ENCODE measurements at places on chromosomes 7 and 10.

- no peak for DNase-seq
These were observed 21.3 kb upstream of the ST8SIA6 start for GRCh38 chr10:17475661-17476060.

GRCh38 chr7:150465414-150465813 lies 15.0 kb downstream of the GIMAP8 start:
- DNase-seq = no peak

- DNase-seq = no peak
These were observed 644 bp downstream of the UMAD1 start for GRCh38 chr7:7641129-7641663.

DNA sequence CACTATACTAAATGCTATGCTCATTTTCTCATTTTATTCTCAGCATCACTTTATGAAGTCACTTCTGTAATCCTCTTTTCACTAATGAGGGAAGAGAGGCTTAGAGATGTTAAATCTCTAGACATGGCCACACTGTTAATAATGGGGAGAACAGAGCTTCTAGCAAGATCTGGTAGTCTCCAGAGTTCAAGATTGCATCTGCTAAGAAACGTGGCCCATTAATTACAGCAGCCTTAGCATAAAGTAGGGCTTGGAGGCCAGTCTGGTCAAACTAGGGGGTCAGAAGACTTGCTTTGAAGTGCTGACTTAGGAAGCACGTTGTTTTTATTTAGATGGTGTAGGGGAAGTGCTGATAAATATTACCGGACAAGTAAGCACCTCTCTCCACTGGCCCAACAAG lies 29.3 kb downstream of the ARL4A start:
- no peak for DNase-seq

DNA sequence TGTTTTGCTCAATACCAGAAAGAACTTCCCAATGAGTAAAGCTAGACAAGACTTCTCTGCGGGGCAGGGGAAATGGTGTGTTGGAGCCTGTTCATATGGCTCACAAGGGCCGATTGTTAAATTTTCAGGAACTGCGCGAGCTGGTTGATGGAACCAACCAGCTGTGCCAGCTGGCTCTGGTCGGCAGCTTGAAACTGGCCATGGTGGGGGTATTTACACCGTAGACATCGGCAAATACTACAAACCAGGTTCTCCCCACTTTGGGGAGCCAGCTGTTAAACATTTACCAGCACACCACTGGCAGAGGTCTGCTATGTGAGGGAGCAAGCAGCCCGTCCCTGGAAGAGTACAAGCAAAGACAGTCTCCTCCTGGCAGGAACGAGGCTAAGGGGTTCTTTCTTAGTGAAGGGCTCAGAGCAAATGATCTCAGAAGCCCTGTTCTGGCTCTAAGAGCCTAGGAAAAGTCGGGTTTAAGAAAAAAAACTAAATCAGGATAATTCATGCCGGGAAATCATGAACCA lies 8.8 kb upstream of the ZMIZ1 start:
- no peak for DNase-seq

DNA sequence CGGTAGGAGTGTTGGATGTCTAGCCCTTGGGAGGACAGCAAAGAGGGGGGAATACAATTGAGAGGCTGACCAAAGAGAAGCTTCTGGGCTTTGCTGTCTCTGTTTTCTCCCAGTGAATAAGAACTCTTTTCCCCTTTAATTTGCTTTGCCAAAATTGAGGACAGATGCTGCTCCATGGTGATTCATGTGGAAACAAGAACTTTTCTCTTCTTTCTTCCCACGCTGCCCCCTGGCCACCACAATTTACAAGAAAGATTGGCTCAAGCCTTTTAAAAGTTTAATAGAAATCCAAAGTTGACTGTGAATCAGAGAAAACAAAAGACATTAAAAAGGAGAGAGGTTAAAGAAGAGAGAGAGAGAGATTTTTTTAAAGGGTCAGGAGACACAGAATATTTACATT lies 49.0 kb downstream of the PRR15 start:
- no peak for DNase-seq

GRCh38 chr7:42227541-42227935 lies 9.5 kb downstream of the GLI3 start:
- no peak for DNase-seq

- DNase-seq = no peak
These were observed 123.3 kb downstream of the PTPN20 start for GRCh38 chr10:47034441-47035051.

GRCh38 chr7:1092161-1092632 lies 4.3 kb downstream of the GPER1 start:
- DNase-seq = no peak

DNA sequence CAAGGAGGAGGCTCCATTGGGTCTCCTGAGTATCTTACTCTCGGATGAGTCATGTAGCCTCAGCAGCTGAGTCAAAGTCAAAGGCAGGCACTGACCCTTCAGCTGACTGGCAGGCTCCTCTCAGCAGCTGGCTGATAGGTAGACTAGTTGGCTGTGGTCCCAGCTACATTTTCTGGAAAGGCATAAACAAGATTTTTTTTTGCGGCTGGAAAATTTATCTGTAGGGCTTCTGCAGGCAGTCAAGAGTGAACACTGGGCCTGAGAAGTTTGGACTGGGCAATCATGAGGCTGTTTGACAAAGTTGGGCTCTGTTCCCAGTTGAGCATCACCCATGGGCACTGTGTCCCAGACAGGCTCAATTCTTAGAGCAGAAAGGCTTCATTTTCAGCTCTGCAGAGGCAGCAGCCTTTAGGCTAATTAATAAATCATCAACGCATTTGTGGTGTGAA lies 796.2 kb downstream of the CCSER2 start:
- no peak for DNase-seq

DNA sequence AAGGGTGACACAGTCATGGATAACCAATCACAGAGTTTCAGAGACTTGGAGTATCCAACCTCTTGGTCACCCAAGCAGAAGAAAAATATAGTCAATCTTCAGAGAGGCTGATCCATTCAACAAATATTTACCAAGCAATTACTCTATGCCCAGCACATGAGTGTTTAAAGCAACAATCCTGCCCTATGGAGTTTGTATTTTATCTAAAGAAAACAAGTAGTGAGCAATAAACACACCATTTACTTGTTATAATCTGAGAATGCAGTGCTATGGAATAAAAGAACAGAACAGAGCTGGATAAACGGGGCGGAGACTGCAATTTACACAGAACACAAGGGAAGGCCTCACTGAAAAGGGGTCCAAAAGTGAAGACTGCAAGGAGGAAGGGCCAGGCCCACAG lies 63.8 kb downstream of the GRB10 start:
- peak; percentile 41 for DNase-seq

All from NCI-H510A (cell line).